Occipital lobe (tissue), 3 donors: ENCODE measurements at places on chromosomes 2 and 18.

DNA sequence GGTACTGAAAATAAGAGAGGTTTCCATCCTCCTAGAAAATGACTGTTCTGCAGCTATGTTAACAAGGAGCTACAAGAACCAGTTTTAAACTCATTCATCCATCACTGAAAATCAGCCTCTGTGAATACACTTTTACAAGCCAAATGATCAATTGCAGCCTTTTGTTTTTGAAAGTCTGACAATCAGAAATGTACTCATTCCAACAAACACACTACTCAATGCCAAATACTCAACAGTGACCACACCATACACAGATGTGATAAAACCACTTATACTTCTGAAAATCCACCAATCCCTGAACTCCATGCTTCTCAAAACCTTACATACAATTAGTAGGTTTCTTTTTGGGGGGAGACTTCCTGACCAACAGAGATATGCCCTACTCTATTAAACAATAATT, 663.9 kb upstream of the CHAC2 start:
- no peak for DNase-seq

- DNase-seq, result no peak
These were observed 1.4 kb downstream of the WNT6 start for GRCh38 chr2:218860950-218861381.

DNA sequence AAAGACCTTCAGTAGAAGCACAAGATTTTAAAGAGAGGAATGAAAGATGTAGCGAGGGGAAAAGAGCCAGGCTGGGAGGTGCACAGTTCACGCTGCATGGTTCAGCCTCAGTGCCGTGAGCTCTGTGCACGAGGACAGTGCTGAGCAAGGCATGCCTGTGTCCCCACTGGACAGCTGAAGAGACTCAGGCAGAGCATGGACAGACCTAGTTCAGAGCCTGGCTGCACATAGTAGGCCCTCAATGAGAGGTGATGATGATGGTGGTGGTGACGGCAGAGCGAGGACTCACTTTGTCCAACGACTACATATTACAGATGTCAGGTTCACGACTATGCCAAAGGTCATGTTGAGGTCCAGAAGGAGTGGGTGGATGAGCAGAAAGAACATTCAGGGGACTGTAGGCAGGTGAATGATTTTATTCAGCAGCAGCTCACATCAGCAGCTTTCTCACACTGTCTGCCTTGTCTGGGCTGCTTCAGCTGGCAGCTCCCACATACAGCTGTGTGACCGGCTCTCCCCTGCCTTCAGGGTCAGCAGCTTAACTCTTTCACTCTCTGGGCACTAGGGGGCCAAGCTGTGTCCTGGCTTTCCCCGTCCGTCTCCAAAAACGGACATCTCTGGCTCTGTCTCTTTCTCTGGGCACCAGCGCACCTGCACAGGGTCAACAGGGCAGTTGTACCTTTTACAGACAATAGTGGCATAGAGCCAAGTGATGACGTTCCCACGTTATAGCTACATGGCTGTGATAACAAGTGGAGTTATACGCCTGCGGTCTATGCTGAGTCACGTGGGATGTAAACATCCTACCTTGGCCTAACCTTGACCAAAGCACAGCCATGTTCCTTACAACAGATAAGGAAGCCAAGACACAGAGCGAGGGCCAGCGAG, 128.8 kb upstream of the MSH6 start:
- DNase-seq, result no peak

GRCh38 chr2:30869988-30870387, 62.7 kb upstream of the CAPN13 start:
- DNase-seq, result no peak

GRCh38 chr18:47287911-47288585, 36.6 kb upstream of the SKOR2 start:
- DNase-seq, result no peak

DNA sequence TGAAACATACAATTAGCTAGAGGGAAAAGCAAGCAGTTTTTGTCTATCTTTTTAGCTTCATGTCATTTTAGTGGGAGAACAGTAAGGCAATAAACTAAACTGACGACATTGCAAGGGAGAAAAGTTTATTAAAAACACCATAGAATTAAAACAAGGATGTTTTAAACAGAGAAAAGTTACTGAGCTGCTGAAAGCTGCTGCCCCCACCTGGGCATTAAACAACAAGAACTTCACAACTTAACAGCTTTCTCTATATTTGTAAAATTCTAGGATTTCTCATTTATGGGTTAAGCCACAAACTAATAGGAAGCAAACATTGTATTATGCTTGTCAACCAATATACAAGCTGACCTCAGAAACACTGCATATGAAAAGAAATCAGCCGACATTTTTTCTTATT, 289.2 kb downstream of the ERBB4 start:
- DNase-seq, result no peak

DNA sequence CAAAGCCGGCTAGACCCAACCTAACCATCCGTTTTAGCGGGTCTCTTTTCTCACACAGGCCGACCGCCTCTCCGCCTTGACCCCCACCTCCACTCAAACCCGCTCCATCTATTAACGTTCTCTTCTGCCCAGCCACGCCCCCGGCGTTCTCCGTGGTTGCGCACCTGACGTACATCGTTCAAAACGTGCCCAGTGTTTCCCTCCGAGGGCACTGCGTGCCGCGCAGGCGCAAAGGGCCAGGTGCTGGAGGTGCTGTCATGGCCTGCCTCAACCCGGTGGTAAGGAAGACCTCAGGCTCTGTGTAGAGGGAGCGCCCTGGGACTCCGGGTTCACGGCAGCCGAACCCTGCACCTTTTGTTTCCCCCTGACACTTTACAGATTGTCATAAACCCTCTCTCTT, at the start of gene GTF2A1L:
Gene GTF2A1L (plus strand): TSS at position 239 of the 400 bp plus-strand sequence. CDS start 19 bp downstream, at position 258.
- DNase-seq, result no peak

DNA sequence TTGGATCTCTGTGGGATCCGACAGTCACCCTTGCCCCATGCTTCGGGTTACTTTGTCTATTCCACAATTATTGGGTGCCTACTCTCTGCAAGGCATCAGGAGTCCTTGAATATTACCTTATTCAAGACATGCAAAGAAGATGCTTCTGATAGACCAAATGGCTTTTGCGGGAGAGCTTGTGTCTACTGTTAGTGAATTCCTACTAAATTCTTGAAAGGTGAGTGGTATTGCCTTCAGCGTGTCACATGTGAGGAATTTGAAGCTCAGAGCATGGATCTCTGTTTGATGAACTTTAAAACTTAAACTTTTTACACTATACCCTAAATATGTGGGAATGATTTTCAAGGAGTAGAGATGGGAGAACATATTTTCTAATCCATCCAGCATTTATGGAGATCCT, 184.4 kb downstream of the LTBP1 start:
- DNase-seq, result no peak

DNA sequence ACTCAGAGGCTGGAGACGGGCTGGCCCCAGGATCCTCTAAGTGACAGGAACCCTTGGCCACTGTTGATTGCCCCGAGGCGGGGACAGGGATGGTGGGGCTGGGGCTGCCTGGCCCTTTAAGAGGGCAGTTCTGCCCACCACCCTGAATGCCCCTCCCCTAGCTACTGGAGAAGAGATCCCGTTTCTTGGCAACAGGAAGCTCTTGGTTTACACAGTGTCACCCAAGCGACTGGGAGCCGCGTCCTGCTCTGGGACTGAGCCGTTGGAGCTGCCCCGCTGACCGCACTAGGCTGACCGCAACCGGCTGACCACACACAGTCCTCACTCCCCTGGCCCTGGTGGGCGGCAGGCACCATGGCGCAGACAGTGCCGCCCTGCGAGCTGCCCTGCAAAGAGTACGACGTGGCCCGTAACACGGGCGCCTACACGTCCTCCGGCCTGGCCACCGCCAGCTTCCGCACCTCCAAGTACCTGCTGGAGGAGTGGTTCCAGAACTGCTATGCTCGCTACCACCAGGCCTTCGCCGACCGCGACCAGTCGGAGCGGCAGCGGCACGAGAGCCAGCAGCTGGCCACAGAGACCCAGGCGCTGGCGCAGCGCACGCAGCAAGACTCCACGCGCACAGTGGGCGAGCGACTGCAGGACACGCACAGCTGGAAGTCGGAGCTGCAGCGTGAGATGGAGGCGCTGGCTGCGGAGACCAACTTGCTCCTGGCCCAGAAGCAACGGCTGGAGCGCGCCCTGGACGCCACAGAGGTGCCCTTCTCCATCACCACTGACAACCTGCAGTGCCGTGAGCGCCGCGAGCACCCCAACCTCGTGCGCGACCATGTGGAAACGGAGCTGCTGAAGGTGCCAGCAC, at the start of gene TEKT4:
Gene TEKT4 (plus strand): TSS at position 205 of the 862 bp plus-strand sequence. CDS start 150 bp downstream, at position 355.
- no peak for DNase-seq

DNA sequence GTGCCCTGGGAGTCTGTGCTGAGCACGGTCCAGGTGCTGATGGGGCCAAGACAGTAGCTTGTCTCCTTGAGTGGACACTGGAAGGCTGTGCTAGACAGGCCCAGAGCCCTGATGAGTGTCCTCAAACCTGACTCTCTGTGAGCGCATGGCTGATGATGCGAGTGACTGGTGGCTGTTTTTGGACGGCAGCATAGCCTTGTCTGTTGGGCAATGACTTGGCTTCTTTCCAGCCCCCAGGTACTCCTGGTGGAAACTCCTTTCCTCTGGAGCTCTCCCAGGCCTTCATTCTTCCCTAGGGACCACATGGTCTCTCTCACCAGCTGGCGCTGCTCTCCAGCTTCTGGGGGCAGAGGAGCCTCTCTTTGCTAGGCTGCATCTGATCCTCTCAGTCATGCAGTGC, 207.6 kb upstream of the SMIM21 start:
- DNase-seq, result no peak

GRCh38 chr18:54774423-54774822, 53.9 kb upstream of the RAB27B start:
- DNase-seq, result no peak

DNA sequence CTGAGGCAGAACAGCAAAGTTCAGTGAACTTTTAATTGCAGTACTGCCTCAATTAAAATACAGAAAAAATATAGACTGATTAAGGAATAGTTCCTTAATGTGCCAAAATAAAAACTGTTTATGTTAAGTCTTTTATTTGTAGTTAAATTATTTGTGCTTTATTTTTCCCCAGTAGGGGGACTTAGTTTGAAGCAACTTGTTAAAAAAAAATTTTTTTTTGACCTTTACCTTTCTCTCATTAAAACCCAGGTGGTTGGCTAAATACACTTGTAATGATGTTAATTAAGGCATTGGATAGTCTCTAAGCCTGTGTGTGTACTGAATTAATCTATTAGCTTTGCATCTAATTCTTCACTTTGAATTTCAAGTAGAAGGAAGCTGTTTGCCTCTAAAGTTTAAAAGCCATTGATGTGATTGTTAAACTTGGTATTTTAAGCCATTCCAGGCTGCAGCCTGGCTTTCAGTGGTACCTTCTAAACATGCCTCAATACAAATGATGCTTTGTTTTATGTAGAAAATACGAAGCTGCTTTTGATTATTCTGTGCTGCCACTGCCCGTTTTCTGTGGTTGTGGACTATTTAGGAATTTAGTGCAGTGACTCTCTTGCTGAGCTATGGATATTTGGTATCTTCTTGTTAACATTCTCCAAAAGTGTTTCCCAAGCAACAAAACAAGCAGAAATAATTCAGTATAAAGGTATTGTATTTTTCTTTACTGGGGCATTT, 102.9 kb downstream of the TANC1 start:
- no peak for DNase-seq

DNA sequence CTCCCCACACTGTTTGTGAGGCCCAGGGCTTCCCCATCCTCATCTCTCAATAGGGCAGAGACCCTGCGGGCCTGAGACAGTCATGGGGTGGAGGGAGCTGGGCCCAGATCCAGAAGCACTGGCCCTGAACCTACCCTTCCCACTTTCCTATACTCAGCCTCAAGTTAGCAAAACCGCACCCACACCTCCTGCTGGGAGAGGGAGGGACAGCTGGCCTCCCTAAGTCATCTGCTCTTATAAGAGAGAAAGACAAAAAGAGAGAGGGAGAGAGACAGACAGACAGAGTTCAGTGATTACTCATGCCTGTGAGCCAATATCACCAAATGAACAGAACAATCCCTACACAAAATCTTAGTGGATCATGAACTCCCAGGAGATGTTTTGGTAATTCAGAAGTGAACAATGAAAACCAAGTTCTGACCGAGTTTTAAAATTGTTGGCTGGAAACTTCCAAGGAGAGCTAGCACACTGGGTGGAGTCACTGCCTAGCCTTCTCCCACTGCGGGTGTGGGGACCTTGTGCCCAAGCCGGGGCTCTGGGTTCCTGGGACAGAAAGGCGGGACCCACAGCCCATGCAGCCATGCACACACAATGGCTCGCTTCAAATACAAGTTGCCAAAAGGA, 130.5 kb downstream of the PXDN start:
- DNase-seq, result no peak

DNA sequence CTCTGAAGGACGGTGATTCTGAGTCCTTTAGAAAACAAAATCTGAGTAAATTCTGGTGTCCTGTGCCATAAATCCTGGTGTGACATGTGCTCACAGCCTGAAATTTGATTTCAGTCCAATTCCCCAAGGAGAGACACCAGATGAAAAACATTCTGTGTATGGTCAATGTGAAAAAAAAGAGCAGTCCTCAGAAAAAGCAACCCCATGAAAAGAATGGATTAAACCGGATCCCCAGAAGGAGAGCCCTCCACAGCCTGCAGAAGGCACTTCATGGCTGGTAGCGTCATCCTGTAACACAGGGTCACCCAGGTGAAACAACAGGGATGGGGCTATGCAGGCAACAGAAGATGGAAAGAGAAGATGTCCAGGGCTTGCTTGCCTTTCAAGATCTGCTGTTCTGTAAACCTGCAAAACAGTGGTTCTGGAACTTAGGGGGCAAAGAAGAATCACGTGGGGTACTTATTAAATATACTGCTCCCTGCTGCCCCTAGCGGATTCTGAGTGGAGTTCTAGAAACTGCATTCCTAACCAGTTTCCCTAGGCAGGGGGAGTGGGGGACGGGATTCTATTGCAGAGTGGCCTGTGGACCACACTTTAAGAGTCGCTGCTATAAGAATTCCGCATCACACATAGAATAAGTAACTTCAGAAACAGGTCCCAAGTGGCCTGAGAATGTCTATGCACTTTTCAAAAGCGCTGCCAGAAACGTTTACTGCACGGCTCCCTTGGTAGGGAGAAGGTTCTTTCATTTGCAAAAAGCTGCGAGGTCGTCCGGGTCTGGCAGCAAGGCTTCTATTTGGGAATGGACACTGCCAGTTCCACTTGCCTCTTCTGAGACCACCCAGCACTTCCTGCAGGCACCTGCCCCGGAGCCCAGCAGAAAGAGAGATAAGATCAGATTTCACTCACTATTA, 118.9 kb upstream of the ARL5A start:
- DNase-seq, result no peak

- DNase-seq, result no peak
These were observed 2.5 kb downstream of the PAX3 start for GRCh38 chr2:222296311-222296741.
